Activated naive CD8-positive, alpha-beta T cell treated with anti-CD3 and anti-CD28 coated beads, Interleukin-2, amount 10 ng/mL, durations not matched to agents 7 days and 5 days (primary cell): ENCODE measurements at places on chromosomes 5 and 9. TPM values are rescaled to one million over a fixed set of nuclear protein-coding genes. Genes with fewer than 3 reads are reported as not detected.
A peak's percentile ranks its signal among the peaks of the same experiment; 100 is the strongest.

GRCh38 chr5:1793966-1794900, 5.4 kb downstream of the MRPL36 start:
- H3K27me3 ChIP-seq, result no peaks in the 10 kb centered on the region
- no peak for DNase-seq
- H3K4me3 ChIP-seq, result peak overlapping the region; percentile 81
- H3K4me1 ChIP-seq, result peaks cover 56% of the 10 kb centered on the region

DNA sequence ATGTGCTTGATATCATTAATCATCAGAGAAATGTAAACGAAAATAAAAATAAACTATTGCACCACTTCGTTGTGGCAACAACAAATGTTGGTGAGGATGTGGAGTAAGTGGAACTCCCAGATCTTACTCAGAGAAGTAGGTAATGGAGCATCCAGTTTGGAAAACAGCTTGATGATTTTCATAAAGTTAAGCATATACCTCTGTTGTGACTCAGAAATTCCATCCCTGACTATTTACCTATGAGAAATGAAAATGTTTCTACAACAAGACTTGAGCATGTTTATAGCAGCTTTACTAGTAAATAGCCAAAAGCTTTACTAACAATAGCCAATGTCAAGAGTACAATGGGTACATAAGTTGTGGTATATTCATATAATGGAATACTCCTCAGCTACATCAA, 214.7 kb upstream of the NMUR2 start:
- H3K4me1 ChIP-seq, result no peaks in the 10 kb centered on the region
- DNase-seq, result no peak
- H3K27me3 ChIP-seq, result no peaks in the 10 kb centered on the region
- no peak overlapping the region for H3K27ac ChIP-seq
- no peak overlapping the region for H3K4me3 ChIP-seq
- H3K36me3 ChIP-seq, result no peaks in the 10 kb centered on the region

GRCh38 chr9:134669399-134669955, 27.9 kb downstream of the COL5A1 start:
- H3K4me1 ChIP-seq, result no peaks in the 10 kb centered on the region
- H3K4me3 ChIP-seq, result no peak overlapping the region
- DNase-seq, result no peak
- H3K36me3 ChIP-seq, result no peaks in the 10 kb centered on the region
- H3K27me3 ChIP-seq, result peaks cover 2% of the 10 kb centered on the region
- H3K27ac ChIP-seq, result no peak overlapping the region

GRCh38 chr5:103353581-103353980, 95.0 kb downstream of the MACIR start:
- peaks cover 3% of the 10 kb centered on the region for H3K4me1 ChIP-seq
- no peak overlapping the region for H3K4me3 ChIP-seq
- H3K27ac ChIP-seq, result no peak overlapping the region
- peaks cover 4% of the 10 kb centered on the region for H3K27me3 ChIP-seq
- H3K36me3 ChIP-seq, result no peaks in the 10 kb centered on the region

GRCh38 chr5:107853696-107854095, 183.0 kb upstream of the EFNA5 start:
- H3K27ac ChIP-seq, result no peak overlapping the region
- H3K4me1 ChIP-seq, result no peaks in the 10 kb centered on the region
- H3K4me3 ChIP-seq, result no peak overlapping the region

- no peaks in the 10 kb centered on the region for H3K4me1 ChIP-seq
- no peaks in the 10 kb centered on the region for H3K27me3 ChIP-seq
- H3K27ac ChIP-seq, result no peak overlapping the region
- H3K36me3 ChIP-seq, result no peaks in the 10 kb centered on the region
Measured at GRCh38 chr9:106177216-106177615, 482.9 kb downstream of the TMEM38B start.

DNA sequence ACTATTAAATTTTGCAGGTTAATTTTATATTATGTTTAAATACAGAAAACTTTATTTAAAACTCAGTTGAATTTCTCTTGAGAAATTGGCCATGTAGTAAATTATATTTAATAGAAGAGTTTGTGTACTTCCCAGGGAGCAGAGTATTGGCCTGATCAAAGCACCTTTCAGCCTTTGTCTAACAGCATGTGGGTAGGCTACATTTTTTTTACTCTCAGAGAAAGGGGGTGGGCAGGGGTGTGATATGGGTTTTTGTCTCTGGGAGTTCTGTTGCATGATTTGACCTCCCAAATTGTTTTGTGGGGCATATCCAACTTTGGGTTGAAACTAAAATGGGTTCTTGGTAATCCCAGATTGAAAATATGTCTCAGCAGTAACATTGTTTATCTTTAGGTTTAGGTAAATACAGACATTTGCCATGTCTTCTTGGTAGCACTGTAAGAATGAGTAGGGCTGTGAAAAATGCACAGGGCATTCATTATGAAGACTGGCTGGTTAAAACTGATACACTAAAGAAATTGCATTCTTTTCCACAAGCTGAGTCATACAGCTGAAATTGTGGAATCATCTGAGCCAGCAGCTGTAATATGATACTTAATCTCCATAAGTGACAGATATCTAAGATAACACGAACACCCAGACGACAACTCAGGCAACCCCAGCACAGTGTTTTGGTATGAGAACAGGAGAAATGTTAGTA, 75.4 kb upstream of the CDKN2B start:
- peaks cover 45% of the 10 kb centered on the region for H3K36me3 ChIP-seq
- no peak overlapping the region for H3K4me3 ChIP-seq
- H3K4me1 ChIP-seq, result peaks cover 25% of the 10 kb centered on the region
- no peak for DNase-seq

DNA sequence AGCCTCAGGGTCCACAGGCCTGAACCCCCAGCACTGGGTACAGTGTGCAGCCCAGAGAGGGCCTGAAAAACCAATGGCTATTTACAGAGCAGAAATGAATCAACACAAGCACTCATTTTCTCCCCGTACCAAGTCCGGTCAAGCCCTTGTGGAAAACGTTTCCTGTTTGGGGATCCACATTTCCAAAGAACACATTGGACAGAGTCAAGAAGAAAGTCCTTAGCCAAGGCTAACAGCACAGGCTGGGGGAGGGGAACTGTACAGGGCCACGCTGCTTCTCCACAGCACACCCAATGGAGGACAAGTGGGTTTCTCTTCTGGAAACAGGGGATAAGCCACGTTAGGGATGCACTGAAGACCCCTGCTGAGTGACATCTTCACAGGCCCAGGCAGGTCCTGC, 62.3 kb downstream of the NSUN2 start:
- no peak overlapping the region for H3K4me3 ChIP-seq
- H3K27me3 ChIP-seq, result peaks cover 15% of the 10 kb centered on the region
- no peak for DNase-seq
- no peaks in the 10 kb centered on the region for H3K36me3 ChIP-seq
- H3K27ac ChIP-seq, result no peak overlapping the region
- no peaks in the 10 kb centered on the region for H3K4me1 ChIP-seq

The PPWD1 gene
- total RNA-seq, result 78.6 TPM

The MCIDAS gene
- not detected for total RNA-seq

The SH3GL2 gene
- total RNA-seq, result not detected
